ENCODE measurements at places on chromosomes 3 and 15.

DNA sequence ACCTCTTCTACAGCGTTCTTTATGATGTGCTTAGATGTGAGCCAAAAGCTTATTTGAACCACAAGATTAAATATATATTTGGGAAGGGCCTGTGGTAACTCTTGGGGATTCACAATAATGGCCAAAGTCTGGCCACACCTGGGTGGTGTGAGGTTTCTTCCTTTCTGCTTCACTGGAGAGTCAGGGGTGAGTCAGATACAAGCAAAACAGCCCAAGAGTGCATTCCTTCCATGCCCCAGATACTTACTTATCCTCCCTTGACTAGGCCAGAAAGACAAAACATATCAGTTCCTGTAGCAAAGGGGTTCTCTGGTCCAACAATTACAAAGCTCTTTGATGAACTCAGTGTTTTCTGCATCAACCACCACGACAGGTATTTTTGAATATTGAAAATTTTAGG is 941 bp downstream of the ZBED2 start:
- DNase-seq = no peak

DNA sequence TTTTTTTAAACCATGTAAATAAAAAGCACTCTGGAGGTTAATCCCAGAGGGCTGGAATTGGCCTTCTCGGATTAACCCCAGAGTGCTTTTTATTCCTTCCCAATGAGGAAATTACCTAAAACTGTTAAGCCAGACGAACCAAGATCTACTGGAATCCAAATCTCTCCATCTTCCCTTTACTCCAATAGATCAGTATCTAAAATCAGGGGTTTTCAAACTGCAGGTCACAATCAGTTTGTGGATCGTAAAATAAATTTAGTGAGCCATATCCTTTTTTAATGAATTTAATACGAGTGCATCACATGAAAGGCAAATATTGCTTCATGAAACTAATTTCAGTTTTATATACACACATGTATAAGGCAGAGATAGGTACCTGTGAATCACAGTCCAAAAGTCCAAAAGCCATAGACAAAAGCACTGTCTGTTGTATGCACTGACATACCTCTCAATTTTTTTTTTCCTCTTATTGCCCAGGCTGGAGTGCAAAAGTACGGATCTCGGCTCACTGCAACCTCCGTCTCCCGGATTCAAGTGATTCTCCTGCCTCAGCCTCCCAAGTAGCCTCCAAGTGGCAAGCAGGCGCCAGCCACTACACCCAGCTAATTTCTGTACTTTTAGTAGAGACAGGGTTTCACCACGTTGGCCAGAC is 61.3 kb downstream of the TBL1XR1 start:
- no peak for DNase-seq

DNA sequence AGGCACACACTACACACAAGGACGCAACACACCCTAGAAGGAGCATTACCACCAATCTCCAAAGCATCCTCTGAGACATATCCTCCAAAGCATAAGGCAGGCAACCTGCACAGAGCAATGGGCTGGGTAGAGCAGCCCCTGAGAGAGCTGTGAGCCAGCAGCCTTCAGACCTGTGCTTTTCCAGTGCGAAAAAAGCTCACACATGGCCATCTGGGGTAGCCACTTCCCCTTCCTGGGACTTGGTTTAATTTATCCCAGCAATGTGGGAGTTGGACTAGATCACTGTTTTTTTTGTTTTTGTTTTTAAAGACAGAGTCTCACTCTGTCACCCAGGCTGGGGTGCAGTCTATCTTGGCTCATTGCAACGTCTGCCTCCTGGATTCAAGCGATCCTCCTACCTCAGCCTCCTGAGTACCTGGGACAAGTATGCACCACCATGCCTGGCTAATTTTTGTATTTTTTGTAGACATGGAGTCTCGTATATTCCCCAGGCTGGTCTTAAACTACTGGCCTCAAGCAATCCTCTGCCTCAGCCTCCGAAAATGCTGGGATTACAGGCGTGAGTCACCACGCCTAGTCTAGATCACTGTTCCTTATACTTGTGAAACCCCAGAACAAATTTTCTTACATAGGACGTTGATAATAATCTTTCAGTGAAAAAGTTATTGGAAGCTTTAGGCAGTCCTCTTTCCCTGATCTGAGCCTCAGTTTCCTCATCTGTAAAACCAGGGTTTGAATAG is 18.9 kb downstream of the PTPN23 start:
- DNase-seq = peak; percentile 51

DNA sequence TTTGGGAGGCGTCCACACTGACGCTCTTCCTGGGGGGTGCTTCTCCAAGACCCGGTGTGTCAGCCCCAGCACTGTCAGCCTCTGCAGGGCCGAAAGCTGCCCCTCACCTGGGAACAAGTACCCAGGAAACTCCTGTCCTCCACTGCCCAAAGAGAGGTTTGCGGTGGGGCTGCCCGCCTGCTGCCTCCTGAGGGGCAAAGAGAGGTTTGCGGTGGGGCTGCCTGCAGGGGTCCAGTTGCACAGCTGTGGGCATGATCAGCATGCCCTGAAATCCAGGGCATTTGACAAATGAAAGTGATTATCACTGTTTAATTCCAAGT is 15.1 kb upstream of the SNRPA1 start:
- no peak for DNase-seq
